ENCODE measurements at places on chromosomes 4 and X.

DNA sequence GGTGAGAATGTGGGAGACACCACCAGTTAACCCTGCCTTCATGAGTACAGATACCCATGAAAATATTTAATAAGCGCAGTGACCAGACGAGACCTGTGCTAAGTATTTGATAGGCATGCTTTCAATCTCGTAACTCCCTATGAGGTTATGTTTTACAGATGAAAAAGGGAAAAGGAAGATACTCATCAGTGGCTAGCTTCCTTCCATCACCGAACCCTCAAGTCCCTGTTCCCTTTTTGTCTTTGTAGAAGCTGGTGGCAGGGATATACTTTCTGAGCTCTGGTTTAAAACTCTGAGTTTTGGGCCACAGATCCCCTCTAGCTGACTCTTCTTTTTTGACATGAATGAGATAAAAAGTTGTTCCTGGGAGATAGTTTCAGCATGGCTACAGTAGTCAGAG is 26.3 kb downstream of the AFF1 start:
- DNase-seq, result no peak

- no peak for DNase-seq
These were observed 58.6 kb upstream of the PAGE5 start for GRCh38 chrX:55161581-55161980.

GRCh38 chrX:107748506-107748905 is 27.1 kb downstream of the TSC22D3 start:
- no peak for DNase-seq

- DNase-seq, result no peak
These were observed 53.5 kb upstream of the VEGFD start for GRCh38 chrX:15437724-15438123.

GRCh38 chr4:138475116-138475515 is 233.0 kb upstream of the SLC7A11 start:
- DNase-seq, result no peak

DNA sequence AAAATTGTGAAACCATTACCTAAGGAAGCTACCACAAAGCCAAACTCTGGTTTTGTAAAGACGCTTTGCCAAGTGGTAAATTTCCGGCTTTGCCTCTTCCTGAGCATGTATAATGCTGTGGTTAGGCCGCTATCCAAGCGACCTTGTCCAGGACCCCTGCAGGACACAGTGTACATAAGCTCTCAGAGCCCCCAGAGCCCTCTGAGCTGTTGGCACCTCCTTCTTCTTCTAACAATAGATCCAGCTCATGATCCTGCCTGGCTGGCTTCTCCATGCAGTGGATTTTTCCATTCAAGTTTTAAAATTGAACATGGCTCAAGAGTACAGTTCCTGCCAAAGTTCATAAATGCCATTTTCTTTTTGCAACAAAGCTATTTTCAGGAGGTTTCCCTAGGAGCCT is 326.7 kb downstream of the MAPK10 start:
- no peak for DNase-seq

GRCh38 chrX:17247144-17247543 is 127.9 kb upstream of the NHS start:
- DNase-seq, result no peak

DNA sequence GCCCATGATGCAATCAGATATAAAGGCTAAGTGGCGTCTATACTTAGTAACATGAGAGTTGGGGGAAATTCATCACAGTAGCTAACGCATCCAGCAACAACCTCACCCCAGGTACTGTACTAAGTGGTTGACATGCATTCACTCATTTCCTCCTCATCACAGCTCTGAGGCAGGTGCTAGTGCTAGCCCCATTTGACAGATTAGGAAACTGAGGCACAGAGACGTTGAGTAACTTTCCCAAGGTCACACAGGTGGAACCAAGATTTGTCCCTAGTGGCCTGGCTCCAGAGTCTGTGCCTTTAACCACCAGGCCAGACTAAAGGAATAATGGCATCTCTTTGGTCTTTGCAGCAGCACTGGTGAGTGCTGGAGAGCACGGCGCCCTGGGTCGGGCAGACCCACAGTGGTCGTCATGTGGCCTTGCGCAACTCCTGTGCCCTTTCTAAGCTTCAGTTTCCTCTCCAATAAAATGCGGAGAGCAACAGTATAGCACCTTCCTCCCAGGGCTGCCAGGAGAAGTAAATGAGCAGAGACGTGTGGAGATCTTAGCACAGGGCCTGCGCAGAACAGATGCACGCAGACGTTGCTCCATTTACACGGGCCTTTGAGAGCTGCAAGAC is 186.4 kb downstream of the BCOR start:
- no peak for DNase-seq

DNA sequence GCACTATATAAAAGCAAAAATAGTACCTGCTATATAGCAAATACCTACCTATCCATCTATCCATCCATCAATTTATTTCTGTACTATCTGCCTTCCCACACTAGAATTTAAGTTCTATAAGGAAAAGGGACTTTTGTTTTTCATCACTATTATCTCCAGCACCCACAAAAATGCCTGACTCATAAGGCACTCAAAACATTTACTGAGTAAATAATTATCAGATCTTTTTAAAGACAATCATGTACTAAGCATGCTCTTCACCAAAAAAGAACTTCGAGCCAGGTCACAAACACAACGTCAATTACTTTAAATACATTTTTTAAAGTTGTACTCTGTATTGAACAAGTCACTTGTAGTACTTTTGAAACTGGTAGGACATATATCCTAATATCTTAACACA is 119.9 kb downstream of the FBXW7 start:
- peak; percentile 25 for DNase-seq

- DNase-seq, result no peak
These were observed 198.2 kb upstream of the PSAPL1 start for GRCh38 chr4:7632971-7633370.

DNA sequence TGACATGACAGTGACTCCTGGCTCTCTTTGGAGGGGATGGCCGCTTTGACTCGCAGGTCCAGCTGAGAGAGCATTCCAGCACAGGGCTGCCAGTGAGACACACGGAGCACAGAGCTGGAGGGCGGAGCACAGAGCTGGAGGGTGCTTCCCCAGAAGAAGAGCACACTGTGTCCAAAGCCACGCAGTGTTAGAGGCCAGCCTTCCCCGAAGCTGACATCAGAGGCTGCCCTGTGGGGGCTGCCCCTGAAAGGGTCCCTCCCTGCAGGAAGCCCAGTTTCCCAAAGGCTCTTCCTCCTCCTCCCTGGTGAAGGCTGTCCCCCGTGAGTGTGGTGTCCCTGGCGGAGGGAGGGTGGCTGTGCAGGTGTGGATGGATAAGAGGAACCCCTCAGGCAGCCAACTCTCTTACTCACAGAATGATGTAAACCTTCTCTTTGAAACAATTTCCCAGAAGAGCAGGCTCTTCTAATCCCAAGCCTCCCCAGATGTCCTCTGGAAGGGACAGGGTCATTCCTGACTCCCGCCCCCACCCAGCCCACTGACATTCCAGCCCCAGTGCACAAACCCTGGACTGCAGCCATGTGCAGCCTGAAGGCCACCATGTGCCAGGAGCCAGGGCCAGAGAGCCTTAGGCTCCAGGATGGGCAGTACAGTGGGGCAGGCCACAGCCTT is 53.4 kb downstream of the PSAPL1 start:
- DNase-seq, result no peak

- no peak for DNase-seq
These were observed 9.8 kb upstream of the BCOR start for GRCh38 chrX:40107291-40108161.

GRCh38 chrX:13051529-13052172 is 7.2 kb upstream of the FAM9C start:
- DNase-seq, result no peak

DNA sequence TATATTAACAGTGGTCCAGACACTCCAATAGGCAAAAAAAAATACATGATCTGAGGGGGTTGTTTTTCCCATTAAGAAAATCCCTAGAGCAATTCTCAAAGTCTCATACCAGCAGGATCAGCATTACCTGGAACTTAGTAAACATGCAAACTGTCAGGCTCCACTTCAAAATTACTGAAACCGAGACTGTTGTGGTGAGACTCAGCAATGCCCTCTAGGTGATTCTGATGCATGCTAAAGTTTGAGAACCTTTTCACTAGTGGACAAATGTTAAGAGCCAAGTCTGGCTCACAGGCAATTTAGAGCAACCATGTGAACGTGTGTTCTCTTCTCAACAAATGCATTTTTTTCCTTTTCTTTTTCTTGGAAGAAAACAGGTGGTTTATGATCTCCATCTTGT is 30.2 kb downstream of the NEK1 start:
- DNase-seq, result no peak

GRCh38 chrX:123093792-123094191 is 90.3 kb upstream of the GRIA3 start:
- no peak for DNase-seq

- no peak for DNase-seq
These were observed 389.2 kb upstream of the TENM3 start for GRCh38 chr4:181853881-181854511.

- no peak for DNase-seq
These were observed 288.4 kb downstream of the KLHL4 start for GRCh38 chrX:87805829-87806490.

DNA sequence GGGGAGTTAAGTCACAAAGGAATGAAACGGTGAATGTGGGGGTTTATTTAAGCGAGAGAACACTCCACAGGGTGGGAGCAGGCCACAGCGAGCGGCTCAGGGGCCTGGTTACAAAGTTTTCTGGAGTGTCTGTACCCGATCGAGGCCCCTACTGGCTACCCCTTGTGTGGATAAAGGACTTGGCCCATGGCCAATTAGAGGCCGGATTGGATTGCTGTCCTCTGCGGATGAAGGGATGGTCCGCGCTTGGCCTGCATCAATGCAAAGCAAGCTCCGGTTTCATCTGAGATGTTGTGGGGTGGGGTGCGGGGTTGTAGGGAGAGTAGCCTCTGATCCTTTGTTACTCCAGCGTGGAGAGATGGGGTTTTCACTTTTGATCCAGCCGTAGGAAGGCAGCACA is 1574.5 kb upstream of the TENM3 start:
- no peak for DNase-seq

DNA sequence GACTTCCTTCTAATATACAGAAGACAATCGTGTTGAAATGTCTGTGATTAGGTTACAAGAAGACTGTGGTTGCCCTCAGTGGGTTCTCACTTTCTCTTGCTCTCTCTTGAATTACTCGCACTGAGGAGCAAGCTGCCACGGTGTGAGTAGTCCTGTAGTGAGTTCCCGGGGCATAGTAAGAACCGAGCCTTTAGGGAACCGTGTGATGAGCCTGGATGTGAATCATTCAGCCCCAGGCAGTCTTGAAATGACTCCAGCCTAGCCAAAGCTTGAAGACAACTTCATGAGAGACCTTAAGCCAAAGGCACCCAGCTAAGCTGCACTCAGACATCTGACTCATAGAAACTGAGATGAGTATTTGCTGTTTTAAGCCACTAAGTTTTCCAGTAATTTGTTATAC is 292.7 kb downstream of the SPOCK3 start:
- no peak for DNase-seq

- no peak for DNase-seq
These were observed 305.6 kb downstream of the DCHS2 start for GRCh38 chr4:154186035-154186434.

GRCh38 chr4:30866907-30867306 is 146.7 kb downstream of the PCDH7 start:
- no peak for DNase-seq

DNA sequence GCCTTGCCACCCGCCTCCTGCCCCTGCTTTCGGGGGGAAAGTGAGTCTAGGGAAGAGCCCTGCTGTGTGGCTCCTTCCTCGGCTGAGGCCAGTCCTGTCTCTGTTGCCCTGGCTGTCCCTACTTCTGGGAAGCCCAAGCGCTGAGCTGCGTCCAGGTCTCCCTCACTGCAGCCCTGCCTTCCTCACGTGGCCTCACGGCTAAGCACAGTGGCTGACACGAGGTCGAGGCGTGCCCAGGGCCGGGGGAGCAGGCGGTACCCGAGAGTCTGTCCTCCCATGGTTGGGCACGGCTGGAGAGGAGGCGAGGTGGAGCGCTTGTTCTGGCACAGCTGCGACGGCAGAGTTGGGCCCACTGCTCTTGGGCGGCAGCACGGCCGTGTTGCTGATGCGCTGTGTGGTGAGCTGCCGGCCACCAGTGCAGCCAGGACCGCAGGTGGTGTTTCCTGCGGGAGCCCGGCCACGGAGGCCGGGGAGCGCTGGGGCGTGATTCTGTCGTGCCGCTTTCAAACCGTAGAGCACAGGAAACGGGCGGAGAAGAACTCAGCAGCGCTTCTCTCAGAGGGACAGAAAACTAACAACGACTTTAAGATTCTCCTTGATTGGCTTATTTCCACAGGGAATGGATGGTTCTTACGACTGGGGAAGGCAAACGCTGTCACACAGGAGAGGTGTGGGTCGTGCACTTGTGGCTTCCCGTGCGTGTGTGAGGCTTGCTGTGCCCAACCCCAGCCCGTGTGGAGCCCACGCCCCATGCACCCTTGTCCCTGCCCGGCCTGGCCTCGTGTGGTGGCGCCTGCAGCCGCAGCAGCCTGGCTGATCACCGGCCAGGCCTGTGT is 21.3 kb downstream of the MAEA start:
- no peak for DNase-seq

DNA sequence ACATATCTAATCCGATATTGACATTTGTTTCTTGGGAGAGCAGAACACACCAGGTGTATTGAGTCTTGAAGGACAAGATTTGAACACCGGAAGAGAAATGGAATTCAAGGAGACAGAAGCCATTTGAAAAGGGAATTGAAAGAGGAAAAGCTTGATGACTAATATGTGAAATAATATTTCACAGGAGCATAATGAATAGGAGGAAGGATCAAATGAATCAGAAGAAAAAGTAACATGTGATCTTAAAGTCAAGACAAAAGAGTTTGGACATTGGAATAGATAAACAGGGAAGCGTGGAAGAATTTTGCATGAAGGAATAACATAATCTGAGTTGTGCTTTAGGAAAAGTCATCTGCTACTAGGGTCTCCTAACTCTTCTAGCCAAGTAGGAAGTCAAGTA is 145.5 kb upstream of the PDHA2 start:
- no peak for DNase-seq

- DNase-seq, result no peak
These were observed 96.6 kb upstream of the LRPAP1 start for GRCh38 chr4:3628868-3629175.

GRCh38 chrX:13658602-13659001 is 5.7 kb downstream of the TCEANC start:
- no peak for DNase-seq

GRCh38 chrX:16897445-16897844 is 27.3 kb upstream of the RBBP7 start:
- DNase-seq, result no peak

DNA sequence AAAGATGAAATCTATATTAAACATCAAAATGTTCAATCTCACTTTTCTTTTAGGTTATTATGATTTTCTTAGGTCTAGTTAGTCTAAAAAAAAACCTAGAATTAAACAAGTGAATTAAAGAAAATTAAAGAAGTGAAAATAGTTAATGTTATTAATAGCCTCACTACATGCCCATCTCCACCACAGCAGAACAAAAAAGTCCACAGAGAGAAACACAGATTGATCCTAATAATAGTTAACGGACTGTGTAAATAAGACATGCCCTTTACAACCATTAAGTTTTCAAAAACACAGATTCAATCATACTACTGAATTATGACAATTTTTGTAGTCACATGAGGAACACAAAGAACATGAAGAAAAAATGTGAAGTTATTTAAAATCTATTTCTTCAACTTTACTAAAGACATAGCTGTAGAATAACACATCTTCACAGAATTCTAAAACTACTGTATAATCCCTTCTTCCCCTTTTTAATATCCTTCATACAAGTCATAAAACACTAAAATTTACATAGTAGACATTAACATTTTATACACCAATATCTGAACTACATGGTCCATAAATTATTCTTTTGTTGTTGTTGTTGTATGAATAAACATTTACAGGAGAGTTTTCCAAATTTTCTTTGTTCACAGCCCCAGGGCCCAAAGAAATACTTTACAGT is 15.3 kb downstream of the HELQ start:
- no peak for DNase-seq

Data from epithelial cell of proximal tubule (primary cell).